SK-MEL-5 (cell line): ENCODE measurements at places on chromosomes 6 and 20. TPM values are rescaled to one million over a fixed set of nuclear protein-coding genes. Genes with fewer than 3 reads are reported as not detected.

Gene OPN5
- not detected in 2 replicates for total RNA-seq

DNA sequence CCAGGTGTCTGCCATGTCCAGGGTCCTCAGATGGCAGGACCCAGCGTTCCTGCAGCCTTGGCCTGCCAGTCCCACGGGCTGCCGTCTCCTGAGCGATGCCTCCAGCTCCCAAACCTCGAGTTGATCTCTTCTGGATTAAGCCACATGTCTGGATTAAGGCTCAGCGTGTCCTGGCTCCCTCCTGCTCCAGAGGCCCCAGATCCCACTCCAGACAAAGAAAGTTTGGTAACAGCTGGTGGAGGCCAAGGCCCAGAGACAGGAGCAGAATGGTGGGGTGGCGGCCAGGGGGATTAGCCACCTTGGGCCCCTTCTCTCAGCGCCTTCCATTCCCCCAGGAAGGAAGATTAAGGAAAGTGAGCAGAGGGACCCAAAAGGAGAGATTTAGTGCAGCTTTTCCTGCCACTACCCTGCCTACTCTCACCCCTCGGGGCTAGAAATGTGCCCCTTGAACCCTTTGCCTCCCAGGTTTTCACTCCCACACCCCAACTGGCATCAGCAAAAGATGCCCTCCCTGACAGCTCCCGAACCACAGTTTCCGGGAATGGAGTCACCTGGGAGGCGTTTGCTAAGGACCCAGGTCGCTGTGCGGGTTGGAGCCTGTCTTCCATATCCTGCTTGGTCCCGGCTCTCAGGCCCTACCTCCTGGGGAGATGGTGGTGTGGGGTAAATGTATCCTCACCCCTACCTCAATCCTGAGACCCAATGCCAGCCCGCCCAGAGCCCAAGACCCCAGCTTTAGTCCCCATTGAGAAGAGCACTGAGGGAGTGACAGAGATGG, 6.9 kb downstream of the SPDEF start:
- DNase-seq = no peak

GRCh38 chr6:156557251-156557910, 219.8 kb upstream of the ARID1B start:
- peak; percentile 48 for DNase-seq

Gene TMEM244
- total RNA-seq = not detected in 2 replicates

- no peak for DNase-seq
Measured at GRCh38 chr6:48630511-48630910, 519.5 kb upstream of the PTCHD4 start.

DNA sequence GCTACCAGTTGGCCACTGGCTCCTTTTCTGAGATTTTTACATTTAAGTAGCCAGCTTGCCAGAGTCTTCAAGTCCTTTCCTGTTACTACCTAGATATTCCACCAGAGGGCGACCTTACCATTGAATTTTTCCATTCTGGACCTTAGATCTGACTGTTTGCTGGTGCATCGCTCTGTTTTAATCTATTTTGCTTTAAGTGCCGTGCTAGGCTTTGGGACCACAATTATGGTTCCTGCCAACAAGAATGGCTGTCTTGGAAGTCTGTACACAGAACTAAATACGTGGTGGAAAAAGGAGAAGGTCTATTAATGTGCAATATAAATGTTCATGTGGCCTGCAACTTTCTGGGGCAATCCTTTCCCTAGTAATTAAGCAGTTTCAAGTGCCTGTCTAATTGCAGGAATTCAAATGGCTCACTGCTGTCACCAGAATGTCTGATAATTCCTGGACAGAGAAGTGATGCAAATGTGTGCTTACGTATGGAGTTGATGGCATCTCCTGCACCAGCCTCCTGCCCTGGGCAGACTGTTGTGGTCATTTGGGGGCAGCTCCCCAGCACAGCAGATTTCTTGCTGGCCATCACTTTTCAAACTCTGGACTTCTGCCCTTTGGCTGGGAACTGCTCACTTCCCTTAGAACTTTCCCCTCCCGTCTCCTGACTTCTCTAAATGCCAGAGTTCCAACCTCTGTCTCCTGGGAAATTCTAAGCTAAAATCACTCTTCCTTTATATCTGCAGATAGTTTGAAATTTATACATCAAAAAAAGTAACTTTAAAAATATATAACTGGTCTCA, 5.6 kb upstream of the HLA-DOA start:
- peak; percentile 84 for DNase-seq

DNA sequence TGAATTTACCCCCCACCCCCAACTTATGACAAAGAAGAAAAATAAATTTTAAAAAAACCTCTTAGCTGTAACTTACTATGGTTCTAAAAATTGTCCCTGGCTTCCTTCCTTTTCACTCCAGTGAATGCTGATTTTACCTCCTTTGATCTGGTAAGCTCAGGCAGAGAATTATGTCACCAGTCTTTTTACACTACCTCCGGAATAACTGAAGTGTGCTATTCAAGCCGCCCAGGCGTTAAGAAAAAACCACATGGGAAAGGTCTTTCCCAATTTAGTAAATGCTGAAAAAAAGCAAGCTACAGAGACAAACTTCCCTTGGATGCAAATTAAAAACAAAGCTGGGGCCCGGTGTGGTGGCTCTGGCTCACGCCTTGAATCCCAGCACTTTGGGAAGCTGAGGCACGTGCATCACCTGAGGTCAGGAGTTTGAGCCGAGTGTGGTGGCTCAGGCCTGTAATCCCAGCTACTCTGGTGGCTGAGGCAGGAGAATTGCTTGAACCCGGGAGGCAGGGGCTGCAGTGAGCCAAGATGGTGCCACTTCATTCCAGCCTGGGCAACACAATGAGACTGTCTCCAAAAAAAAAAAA, 12.4 kb downstream of the SNX5 start:
- DNase-seq = no peak

DNA sequence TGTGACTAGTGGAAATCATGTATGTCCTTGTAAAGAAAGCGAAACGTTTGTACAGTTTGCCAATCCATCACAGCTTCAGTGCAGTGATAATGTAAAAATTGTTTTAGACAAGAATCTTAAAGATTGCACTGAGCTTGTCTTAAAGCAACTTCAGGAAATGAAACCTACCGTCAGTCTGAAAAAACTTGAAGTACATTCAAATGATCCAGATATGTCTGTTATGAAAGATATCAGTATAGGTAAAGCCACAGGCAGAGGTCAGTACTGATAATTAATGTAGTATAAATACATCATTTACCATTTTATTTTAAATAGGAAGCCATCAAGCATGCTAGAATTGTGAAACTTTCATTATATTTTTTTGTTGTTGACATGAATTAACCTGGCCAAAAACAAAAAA, 60.9 kb upstream of the SMIM8 start:
- no peak for DNase-seq

- no peak for DNase-seq
Measured at GRCh38 chr20:6355754-6356451, 233.1 kb upstream of the FERMT1 start.

- no peak for DNase-seq
Measured at GRCh38 chr6:42427871-42428270, 23.9 kb downstream of the TRERF1 start.

GRCh38 chr6:56786256-56786655, 143.6 kb upstream of the DST start:
- DNase-seq = no peak

DNA sequence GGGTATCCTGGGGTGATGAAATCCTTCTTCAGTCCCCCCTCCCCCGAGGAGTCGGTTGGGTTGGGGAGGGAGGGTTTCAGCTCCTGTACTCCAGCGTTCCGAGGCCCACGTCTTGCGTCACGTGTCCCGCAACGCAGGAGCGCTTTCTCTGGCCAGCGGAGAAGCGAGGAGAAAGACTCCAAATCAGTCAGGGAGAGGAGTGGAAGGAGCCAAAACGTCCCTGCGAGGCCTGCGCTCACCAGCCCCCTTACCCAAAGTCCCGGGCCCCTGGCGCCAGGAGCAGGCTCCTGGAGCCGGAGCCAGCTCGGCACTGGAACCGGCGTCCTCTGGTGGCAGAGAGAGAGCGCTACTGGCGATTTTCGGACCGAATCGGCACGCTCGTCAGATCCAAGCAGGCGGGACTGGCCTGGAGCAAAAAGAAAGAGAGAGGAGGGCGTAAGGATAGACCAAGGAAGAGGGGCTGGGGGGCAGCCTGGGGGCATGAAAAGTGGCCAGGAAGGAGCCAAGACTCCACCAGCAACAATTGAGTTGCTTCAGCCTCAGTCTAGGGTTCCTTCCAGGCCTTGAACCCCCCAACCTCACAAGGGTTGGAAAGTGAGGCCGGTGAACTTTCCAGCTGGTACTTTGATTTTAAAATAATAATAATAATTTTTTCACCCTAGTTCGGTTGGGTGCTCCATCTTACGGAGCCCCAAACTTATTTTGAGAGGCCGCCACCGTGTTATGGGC, at the start of gene GNAS:
Gene GNAS (plus strand): TSS at position 174 of the 729 bp plus-strand sequence.
- DNase-seq = peak; percentile 59

Gene LY86
- not detected in 2 replicates for total RNA-seq

GRCh38 chr6:155157101-155157500, 106.7 kb upstream of the CLDN20 start:
- no peak for DNase-seq

DNA sequence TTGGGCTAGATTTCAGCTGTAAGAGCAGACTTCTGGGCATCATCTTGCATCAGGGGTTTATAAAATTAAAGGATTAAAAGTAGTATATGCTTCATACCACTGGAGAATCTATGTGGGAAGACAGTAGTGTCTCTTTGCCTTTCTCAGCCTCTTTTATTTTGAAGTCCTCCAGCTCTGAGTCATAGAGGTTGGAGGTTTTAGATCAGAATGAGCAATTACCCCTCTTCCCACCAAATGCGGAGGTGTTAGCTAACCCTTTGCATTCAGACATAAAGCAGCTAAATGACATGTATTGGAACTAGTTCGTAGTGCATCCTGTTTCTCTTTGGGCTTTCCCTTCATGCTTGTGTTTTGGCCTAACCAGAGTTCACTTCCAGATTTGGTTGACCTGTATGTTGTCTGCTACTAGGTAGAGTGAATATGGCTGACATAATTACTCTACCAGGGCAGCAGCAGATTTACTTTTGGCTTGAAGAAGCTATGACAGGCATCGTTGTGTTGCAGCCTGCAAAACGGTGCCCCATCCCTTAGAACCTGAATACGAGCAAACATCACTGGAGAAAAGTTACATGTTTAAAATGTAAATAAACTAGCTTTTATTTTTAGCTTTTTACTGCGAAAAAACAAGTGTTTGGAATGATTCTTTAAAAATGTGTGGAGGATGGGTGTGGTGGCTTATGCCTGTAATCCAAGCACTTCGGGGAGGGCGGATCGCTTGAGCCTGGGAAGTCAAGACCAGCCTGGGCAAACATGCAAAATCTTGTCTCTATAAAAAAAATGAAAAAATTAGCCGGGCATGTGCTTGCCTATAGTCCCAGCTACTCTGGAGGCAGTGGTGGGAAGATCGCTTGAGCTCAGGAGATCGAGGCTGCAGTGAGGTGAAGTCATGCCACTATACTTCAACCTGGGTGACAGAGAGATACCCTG, 82.2 kb downstream of the MYO6 start:
- no peak for DNase-seq

DNA sequence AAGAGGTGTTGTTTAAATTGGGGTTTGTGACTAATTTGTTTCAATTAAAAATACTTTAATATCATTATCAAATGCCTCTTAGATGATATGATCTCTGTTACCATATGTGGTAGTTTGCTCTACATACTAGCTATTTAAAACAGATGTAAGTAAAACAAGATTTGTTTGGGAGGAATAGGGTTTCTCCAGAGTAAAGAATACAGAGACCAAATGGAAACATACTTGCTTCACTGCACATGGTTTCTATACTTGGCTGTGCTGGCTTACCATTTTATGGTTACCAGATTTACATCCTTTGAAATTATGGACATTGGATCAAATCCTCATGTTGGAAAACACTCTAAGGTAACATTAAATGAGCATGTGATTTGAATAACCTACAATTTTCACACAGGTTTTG, 588.3 kb downstream of the CD109 start:
- DNase-seq = no peak

Gene SLC22A16
- not detected in 2 replicates for total RNA-seq

DNA sequence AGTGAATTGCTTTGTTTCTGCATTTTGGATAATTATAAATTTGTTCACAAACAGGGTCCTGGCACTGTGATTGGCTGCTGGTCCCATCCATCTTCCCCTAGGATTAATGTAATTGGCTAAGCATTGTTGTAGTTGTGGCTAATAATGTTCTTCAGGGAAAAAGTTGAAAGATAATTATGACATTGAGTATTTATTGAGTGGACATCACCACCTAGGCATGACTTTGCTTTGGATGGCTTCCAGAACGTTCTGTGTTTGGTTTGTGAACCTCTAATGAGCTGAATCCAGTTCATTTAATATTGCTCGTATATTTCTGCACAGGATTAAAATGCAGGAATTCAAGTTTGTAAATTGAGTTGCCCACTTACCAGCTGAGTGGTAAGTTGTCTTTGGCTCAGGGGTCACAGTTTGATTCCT, 55.1 kb downstream of the ARID1B start:
- peak; percentile 22 for DNase-seq

Gene TOX2
- total RNA-seq = 0.37 and 0.51 TPM in 2 replicates

GRCh38 chr6:101926149-101926925, 532.8 kb downstream of the GRIK2 start:
- DNase-seq = peak; percentile 48

DNA sequence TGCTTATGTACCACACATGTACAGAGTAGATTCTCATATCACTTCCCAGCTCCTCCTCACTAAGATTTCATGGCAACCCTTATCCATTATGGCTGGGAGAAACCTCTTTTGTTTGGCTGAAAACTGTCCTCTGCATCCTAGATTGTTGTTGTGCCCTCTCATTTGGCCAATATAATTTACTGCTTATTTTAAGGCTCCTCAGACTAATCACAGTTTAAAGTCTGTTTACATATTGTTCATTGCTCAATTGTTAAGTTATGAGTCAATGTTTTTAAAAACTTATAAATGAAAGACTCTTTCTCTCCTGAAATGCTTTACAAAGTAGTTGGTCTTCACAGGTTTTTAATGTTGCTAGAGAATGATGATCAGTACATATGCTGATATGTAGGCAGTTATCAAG, 57.3 kb downstream of the FAM83B start:
- no peak for DNase-seq

DNA sequence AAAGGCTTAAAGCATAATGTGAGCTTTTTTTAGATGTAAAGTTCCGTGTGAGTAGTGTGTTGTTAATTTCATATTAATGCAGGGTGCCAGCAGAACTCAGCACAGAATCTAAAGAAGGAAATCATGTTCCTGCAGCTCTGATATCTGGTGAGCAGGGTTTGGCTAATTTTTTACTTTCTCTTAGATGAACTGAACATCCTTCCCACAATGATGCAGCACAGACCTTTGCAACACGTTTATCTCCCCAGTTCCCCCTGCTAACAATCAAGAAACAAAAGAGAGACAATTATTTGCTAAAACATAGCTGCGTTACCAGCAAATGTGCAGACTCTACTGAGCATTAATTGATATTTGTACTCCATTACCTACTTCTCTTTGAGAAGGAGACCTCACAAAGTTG, 39.1 kb upstream of the ATXN1 start:
- no peak for DNase-seq

Gene ZNF133
- total RNA-seq = 11.9 and 19.2 TPM in 2 replicates

- DNase-seq = no peak
Measured at GRCh38 chr20:20341371-20341770, 26.5 kb upstream of the INSM1 start.

- peak; percentile 93 for DNase-seq
Measured at GRCh38 chr20:49216991-49217578, 2.1 kb upstream of the DDX27 start.
